Activated CD8-positive, alpha-beta memory T cell treated with anti-CD3 and anti-CD28 coated beads, Interleukin-2, amount 50 U/mL, for 48 hours (primary cell): ENCODE measurements at places on chromosomes 16 and 17.

- no peak for DNase-seq
These were observed 17.8 kb downstream of the MPHOSPH6 start for GRCh38 chr16:82152196-82152595.

DNA sequence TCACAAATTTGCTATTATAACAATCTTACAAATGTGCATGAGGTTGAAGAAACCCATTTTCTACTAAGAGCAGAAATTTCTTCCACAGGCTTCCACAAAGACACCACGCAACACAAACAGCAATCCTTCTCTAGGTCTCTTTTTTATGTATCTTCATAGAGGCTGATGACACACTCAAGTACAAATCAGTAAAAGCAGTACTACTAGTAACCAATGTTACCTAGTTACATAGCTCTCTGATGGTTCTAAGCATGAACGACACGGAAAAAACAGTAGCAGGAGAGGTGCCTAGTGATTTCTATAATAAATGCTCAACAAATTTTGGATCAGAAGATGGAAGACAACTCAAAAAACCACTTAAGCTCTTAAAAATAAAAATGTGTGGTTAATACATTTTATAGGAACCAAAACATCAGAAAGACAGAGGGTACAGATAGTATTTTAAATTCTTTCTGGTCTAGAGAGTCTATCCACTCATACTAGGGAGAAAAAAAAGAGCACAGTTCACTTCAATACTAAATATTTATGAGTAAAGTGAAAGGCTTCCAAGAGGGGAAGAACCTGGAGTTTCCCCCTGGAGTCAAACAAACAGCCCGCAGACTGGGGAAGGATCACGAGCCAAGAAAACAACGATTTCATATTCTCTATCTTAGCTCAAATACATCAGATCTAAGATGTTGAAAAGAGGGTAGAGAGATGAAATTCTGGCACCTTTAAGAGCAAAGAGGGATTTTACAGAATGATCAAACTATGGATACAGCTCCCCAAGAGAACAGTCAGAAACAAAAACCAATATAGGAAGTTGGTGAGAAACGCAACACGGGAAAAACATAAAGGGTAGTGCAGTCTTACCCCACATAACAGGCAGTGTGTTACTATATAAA, 40.2 kb downstream of the SMG6 start:
- peak; percentile 51 for DNase-seq

GRCh38 chr16:11915114-11915643, 577 bp downstream of the GSPT1 start:
- peak; percentile 72 for DNase-seq

DNA sequence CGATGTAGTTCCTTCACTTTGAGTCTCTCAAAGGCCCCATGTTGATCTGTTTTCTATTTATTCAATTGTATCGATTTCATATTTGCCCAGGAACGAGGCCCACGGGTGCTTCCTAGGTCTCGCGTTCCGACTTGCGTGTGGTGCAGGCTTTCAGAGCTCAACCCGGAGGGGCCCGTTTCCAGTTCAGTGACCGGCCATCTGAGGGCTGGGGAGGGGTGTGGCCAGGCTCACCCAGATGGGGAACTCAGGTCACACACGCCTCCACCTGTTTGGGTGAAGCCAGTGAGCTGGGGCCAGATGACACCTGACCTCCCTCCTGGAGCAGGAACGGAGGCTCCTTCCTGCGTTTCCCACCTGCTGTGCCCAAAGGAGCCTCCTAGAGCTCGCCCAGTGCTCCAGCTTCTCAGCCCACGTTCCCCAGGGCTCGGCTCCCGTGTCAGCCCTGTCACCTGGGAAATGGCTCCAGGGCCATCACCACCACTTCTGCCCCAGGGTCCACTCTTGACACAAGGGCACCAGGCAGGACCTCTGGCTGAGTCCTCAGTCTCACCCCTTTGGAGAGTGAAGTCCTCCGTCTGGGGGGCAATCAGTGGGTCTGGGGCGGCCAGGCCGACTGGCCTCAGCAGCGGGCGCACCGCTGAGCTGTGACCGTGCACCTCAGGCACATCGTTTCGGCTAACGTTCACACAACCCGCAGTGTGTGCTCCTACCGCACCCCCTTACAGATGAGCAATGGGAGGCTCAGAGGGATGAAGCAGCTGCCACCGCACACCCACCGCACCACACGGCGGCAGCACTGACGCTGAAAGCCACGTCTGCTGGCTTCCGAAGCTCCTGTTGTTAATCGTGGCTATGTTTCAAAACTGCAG, 18.0 kb downstream of the FOXF1 start:
- no peak for DNase-seq

DNA sequence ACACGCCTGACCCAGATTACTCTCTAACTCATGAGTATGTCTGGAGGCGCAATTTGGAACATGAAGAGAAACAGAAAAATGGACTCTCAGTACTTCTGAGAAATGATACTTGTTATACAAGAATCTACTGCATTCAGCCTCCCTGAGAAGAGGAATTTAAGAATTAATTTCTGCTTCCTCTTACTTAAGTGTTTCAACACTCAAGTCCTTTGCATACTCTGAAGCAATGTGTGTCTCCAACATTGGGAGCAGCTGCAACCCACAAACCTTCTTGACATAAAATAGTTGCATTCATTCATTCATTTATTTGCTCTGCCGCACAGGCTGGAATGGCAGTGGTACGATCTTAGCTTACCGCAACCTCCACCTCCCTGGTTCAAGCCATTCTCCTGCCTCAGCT, 199.8 kb downstream of the NPIPA7 start:
- no peak for DNase-seq

DNA sequence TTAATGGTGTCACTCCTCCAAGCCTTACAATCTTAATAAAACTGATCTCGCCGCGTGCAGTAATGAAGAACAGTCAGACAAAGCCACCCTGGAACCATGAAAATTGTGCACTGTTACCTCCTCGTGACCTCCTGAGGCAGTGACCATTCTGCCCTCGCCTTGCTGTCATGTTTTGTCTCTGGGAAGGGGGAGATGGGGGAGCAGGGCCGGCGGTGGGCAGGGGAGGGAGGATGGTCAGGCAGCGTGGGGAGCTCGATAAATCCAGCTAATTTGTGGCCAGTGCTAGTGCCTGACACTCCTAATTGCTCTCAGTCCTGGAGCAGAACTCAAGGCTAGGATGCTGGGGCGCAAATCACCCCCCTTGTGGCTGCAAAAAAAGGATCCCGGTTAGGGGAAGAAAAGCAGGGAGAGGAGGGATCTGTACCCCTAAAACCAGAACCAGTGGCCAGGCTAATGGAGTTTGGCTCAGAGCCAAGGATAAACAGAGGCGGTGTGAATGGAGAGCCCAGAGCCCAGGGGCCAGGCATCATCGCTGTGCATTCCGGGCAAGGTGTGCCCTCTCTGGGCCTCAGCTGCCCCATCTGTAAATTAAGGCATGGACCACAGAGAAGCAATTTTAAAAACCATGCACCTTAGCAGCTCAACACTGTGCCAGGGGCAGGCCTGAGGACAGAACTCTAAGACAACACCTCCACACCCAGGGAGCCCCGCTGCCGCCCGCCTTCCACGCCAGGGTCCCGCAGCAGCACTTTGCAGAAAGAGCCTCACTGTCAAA, 113.3 kb downstream of the ZNF423 start:
- DNase-seq: no peak

- peak; percentile 79 for DNase-seq
These were observed at the start of gene HOXB9 for GRCh38 chr17:48626245-48627117. Gene HOXB9, minus strand, starts transcription at chr17:48626358. Its CDS starts 89 bp downstream, at chr17:48626269.

DNA sequence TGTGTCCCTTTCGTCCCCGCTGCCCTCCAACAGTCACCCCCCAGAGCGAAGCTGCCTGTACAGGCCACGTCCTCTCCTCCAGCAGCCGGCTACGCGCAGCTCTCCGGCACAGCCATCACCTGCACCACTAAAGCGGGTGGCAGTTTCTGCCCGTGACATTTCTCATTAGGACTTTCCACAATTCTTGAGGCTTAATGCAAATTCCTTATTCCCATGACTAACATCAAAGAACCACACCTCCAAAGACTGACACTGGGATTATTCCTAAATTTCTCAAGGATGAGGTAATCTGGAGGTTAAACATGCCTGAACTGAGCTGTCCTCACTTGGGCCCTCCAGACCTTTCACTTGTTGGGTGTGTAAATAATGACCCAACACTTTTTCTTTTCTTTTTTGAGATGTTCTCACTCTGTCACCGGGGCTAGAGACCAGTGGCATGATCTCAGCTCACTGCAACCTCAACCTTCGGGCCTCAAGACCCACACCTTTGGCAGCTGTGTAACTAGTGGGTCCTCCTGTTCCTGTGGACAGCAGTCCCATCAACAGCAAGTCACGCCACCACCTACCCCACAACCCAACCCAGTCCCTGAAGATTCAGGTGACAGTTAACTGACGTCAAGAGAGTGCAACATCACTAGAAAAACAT, 11.7 kb downstream of the ANKRD11 start:
- DNase-seq: no peak

- peak; percentile 93 for DNase-seq
These were observed at the start of gene COG7 for GRCh38 chr16:23452572-23453337. Gene COG7, minus strand, starts transcription at chr16:23453189. Its CDS starts 195 bp downstream, at chr16:23452994.

DNA sequence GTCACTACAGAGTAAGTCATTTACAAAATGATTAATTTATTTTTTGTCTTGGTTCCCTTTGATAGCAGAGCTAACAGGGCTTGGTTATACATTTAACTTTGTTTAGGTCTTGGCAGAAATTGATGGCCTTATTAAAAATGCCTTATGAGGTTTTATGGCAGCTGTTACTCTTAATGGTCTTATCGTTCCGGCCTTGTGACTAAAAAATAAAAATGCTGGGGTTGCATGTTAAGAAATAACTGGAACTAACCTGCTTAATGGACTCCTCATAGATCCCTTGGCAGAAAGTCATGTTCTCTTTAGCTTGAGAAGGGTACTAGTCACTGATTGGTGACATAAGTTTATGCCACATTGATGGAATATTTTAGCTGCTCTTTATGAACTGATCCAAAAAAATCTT, 18.3 kb downstream of the COX11 start:
- no peak for DNase-seq

- DNase-seq: no peak
These were observed 130.6 kb downstream of the MYO1D start for GRCh38 chr17:32746280-32746679.

- no peak for DNase-seq
These were observed at the start of gene KRTAP4-16 for GRCh38 chr17:41101586-41102259. Gene KRTAP4-16, minus strand, starts transcription at chr17:41102209. Its CDS starts 0 bp downstream, at chr17:41102209.

GRCh38 chr16:84174396-84174795, 12.5 kb downstream of the TAF1C start:
- no peak for DNase-seq

- DNase-seq: no peak
These were observed 104.6 kb downstream of the GNAO1 start for GRCh38 chr16:56295739-56296527.

DNA sequence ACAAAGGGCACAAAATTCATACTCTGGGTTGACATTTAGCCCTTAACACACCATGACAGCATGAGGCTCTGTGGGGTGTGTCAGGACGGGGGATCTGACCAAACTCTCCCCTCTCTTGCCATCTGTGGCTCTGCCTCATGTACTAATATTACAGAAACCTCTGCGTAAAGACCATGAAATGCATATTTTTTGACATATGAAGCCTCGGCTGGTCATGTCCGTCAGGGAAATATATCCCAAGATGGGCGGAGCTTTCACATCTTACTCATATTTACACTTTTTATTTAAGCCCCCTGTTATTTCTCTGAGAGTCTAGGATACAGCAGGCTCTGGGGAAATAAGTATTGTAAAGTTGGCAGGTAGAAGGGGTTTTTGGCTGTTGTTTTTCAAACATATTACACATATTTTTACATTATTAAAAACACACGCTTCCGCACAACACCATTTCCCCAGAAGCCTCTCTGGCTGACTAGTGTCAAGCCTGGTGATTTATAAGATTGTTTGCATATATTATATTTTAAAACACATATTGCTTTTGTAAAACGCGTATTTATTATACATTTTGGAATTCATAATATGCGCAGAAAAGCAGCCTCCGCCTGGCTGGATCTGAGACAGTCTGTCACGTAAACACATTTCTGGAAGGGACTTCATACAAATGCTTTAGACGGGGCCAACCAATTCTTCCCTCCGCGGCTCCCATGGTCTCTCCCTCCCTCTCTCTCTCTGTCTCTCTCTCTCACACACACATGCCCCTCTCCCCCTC, 237.7 kb upstream of the ZFHX3 start:
- no peak for DNase-seq

GRCh38 chr17:75439287-75439686, 17.1 kb upstream of the TMEM94 start:
- no peak for DNase-seq

GRCh38 chr17:28718333-28719020, 809 bp upstream of the RAB34 start:
- DNase-seq: no peak

DNA sequence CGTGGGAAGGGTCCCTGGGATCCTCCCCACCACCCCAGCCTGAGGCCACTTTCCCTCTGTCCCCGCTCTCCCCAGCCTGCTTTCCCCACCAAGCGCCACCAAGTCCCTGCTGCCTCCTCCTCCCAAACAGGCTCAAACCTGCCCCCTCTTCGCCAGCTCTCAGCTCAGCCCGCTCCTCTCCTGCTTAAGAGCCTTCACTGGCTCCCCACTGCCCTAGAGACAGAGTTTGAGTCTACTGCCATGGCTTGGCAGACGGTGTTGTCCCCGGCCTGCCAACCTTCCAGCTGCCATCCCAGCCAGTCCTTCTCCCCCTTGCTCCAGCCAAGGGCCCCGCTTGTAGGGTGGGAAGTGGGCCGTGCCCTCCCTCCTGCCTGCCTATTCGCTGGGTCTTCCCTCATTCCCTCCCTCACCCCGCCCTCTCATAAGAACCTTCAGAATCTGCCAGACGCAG, 11.1 kb downstream of the IL4R start:
- DNase-seq: no peak

DNA sequence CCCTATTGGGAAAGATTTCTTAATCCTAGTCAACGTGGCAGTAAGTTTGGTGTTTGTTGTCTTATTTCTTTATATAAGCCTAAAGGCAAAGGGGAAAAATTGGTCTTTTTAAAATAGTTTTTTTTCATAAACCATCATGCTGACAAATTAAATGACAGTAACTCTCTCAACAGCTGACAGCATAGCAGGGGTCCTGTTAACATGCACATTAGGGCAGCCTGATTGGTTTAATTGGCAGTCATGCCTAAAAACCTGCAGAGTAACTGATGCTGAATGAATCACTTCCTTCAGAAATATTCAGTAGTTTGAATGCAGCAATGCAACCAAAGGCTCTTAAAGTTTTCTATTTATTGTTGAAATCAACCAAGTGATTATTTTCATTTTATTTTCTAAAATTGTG, 85.4 kb downstream of the ITFG1 start:
- no peak for DNase-seq

- DNase-seq: no peak
These were observed 13.5 kb downstream of the ACOX1 start for GRCh38 chr17:75965468-75965867.

DNA sequence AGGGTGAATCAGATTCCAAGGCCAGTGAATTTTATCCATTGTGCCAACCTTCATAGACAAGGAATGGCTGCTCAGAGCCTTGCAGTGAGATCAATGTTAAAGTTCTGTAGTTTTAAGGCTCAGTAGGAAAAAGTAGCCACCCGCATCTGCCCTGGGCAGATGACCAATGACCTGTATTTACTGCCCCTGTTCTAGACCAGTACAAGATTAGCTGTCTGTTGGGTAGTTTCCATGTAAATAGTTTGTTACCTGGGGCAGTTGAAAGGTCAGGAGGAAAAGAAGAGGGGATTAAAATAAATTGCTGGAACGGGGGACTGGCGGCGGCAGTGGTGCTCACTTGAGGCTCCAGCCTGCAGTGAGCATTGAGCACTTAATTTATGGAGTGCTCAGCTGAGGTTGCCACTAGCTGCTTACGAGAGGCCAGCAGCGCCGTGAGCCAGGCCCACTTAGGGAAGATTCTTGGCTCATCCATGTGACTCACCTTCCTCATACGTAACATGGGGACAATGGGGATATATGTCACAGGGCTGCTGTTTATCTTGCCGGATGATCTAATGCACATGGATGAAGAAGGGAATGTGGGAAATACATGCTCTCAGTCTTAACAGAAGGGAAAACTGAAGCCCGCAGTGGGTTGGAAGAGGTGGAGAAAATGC, 10.7 kb upstream of the NOS2 start:
- DNase-seq: no peak
